ENCODE measurements at places on chromosomes 5 and 9. TPM values are rescaled to one million over a fixed set of nuclear protein-coding genes. Genes with fewer than 3 reads are reported as not detected.
A peak's percentile ranks its signal among the peaks of the same experiment; 100 is the strongest.

DNA sequence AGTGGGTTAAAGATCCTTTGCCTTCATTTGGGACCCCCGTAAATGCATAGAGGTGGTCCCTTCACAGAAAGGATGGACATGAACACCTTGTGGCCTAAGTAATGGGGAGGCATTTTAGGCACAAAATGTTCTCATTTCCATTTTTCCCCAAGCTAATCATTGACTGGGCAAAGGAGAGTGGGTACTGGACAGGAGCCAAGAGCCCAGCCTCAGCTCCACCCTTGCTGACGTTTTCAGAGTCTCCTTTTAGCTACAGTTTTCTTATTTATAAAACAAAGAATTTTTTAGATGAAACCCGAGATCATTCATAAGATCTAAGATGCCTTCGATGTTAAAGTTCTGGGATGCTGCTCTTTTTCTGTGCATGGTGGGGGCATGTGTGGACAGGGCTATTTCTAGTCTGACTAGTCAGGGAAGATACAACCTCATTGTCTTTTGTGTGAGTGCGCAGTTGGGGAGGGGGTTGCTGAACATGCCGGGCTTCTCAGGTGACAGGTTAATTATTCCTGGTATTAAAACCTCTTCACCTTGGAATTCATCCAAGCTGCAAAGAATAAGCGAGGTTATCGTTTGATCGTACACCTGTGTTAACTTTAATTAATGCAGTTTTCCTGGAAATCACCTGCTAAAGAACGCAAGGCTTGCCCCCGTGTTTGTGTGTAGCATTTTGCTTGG, 48.4 kb downstream of the ADAMTS16 start:
- DNase-seq = no peak

DNA sequence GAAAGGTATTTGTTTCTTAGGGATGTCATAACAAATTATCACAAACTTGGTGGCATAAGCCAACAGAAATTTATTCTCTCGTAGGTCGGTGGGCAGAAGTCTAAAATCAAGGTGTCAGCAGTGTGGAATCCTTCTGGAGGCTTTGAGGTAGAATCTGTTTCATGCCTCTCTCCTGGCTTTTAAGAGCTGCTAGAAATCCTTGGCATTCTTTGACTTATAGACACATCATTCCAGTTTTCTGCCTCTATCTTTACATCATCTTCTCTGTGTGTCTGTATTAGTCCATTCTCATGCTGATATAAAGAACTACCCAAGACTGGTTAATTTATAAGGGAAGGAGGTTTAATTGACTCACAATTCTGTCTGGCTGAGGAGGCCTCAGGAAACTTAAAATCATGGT, 488.1 kb upstream of the PAPPA start:
- no peak for DNase-seq

DNA sequence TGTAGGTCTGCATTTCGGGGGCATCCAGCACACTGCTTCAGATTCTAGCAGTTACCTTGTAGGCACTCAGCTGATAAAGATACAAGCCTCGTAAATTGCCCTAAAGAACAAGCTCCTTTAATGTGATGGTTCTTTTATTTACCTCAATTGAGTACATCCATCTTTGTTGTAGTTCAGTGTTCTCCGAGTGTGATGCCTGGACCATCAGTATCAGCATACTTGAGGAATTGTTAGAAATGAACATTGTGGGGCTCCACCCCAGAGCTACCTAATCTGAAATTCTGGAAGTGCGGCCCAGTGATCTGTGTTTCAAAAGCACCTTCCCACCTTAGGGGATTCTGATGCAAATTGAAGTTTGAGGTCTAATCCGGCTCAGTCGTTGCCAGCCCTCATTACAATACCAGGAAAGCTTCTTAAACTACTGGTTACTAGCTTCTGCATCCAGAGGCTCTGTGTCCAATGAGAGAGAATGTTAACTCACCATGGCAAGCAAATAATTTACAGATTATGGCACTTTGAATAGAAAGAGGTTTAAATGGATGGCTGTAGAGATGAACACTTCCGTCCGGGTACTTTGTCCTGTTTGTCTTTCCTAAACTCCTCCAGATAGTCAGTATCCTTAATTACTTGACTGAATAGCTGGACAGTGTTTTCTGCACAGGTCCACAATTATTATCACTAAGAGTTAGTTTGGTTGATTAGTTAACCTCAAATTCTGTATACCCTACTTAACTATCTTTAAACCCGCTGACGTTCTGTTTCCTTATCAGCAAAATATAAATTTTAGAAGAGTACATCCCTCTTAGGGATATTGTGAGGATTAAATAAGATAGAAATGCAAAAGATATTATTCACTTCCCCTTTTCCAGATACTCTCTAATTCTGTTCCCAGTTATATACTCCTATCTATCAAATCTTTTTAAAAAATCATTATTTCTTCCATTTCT, 47.9 kb downstream of the RAI14 start:
- DNase-seq = no peak

GRCh38 chr5:41120600-41120999, 49.5 kb upstream of the MROH2B start:
- no peak for DNase-seq

DNA sequence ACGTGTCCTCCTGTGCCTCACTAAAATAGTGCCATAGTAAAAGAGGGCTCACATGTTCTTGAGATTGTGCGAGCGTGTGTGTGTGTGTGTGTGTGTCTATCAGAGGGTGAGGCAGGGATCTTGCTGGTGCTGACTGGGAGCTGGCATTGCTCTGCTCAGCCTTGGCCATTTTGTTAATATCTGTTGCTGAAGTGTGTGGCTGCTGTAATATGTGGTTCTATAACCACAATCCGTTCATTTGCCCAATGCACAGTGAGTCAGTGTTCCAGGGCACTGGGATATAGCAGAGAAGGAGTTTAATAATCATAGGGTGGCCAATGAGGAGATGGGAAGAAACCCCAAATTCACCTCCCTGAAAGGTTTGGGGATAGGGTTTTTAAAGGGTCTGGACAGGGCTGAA, 61.3 kb downstream of the RASGRF2 start:
- DNase-seq = no peak

GRCh38 chr5:180618829-180619562, 27.7 kb upstream of the SCGB3A1 start:
- no peak for DNase-seq

DNA sequence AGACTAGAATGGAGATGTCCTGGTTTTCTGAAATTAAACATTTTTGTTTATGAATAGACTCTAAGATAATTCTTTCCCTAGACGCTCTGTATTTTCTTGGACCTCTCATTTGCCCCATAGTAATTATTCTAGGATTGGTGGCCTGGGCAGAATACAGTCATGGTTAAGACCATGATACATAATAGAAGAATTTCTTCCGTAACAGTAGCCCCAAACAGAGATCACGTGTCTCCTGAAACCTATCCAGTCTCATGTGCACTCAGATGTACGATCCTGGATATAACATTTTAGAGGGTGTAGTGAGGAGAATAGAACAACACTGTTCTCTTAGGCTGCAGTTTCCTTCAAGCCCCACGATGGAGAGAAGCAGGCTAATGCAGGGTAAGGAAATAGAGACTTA, 22.3 kb downstream of the PCDHAC2 start:
- DNase-seq = peak; percentile 51

GRCh38 chr5:179272326-179273072, 72.8 kb downstream of the ADAMTS2 start:
- no peak for DNase-seq

GRCh38 chr5:67432606-67433005, 236.0 kb upstream of the CD180 start:
- no peak for DNase-seq

- DNase-seq = no peak
Observed at GRCh38 chr5:127373858-127374491, 83.4 kb downstream of the MEGF10 start.

GRCh38 chr5:115455301-115455707, 89.3 kb downstream of the FEM1C start:
- DNase-seq = no peak

DNA sequence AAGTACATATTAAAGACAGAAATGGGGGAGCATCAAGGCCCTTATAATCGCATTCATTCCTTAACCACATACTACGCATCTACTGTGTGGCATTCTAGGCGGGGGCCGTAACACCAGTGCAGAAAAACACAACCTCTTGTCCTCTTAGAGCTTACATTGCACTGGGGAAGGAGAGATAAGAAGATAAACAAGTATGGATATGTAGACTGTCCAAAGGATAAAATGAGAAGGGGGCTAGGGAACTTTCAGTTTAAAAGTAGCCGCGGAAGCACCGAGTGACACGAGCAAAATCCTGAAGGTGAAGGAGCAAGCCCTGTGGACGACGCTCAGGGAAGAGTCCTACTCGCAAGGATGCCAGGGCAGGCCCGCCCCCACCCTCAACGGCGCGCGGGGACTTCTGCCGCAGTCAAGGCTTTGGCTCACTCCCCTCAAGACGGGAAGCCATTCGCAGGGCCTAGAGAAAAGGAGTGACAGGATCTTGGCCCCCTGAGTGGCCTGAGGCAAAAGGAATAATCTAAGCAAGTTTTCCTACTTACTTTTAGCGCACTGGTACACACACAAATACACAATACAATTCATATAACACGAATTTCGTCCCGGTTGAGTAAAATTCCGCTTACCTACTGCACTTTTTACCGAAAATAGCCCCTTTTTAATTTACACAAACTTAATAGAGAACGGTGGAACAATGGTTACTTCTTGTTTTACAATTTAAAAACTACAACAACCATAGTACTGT, 1.3 kb upstream of the NIPBL start:
- DNase-seq = peak; percentile 65

DNA sequence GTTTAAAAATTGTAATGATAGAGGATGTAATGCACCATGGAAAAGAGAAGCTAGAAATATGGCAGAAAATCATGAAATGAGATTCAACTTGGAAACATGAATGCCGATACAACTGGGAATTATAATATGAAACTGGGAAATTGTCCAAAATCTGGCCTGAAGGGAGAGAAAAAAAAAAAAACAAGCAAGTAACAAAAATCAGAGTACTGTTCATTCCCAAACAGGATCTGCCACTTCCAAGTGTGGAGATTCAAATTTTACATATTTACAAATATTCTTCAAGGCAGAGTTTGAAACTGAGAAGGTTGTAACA, 56.6 kb upstream of the MOCS2 start:
- no peak for DNase-seq

DNA sequence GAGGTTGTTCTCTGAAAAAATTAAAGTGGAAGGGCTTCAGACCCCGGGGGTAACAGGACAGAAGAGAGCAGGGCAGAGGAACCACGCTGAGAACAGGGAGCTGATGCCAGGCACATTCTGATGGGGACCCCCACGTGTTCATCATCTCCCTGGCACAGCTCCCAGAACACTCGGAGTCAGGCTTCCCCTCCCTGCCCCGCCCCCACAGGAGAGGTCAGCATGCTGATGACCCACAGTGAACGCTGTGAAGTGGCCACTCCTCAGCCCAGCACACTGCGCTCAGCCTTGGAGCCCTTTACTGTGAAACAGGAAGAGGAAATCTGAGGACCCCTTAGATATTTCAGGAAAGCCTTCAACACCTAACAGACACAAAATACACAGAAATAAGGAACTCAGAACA, 16.4 kb downstream of the RETREG1 start:
- DNase-seq = no peak

- DNase-seq = no peak
Observed at GRCh38 chr9:99491408-99492158, 269.5 kb downstream of the SEC61B start.

- DNase-seq = no peak
Observed at GRCh38 chr5:116478491-116478890, 96.1 kb downstream of the SEMA6A start.

- DNase-seq = no peak
Observed at GRCh38 chr5:178766936-178767912, 36.8 kb upstream of the ZNF354A start.

GRCh38 chr9:693201-694091, 148.1 kb upstream of the DMRT1 start:
- DNase-seq = no peak

GRCh38 chr5:110343616-110344015, 382.9 kb downstream of the TMEM232 start:
- DNase-seq = no peak

DNA sequence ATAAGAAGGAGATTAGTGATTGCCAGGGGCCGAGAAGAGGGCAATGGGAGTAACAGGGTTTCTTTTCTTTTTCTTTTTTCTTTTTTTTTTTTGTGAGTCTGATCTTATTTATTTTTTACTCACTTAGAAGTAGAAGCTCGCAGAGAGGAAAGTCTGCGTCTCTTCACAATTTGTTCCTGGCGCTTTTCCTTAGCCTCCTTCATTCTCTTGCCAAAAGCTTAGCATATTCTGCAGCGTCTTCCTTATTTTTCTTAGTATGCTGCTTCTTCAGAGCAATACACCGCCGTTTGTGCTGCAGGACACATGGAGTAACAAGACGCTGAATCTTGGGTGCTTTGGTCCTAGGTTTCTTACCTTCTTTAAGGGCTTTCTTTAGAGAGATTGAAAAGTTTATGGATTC, 30.3 kb upstream of the DENND4C start:
- DNase-seq = no peak

GRCh38 chr9:78756813-78757510, 460.0 kb downstream of the PSAT1 start:
- no peak for DNase-seq

- DNase-seq = no peak
Observed at GRCh38 chr5:80191991-80192398, 63.9 kb downstream of the SERINC5 start.

DNA sequence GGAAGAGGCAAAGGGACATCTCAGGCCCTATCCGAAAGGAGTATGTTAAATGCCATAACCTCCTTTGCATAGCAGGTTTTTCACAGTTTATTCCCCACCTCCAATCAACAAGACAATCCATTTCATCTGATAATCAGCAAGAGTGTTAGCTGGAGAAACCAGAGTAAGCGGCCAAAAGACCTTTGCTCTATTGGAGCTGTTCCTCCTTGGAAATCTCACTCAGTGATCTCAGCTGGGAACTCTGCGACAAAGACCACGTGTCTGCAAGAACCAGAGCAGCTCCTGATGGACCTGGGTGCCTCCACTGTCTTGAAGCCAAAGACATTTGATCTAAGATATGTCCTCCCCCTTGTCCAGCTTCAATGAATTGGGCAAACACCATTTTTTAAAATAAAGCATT, 241.0 kb downstream of the SEC61B start:
- DNase-seq = no peak

- DNase-seq = peak; percentile 91
Observed at GRCh38 chr9:115118879-115119218, 892 bp upstream of the TNC start.

GLRA1 gene
- not detected for total RNA-seq

SLC6A18 gene
- total RNA-seq = not detected

ADGRD2 gene
- not detected for total RNA-seq

PCDHAC2 gene
- total RNA-seq = 3.4 TPM

FOXD4 gene
- not detected for total RNA-seq

ARAP3 gene
- total RNA-seq = 28.0 TPM

ZCCHC9 gene
- total RNA-seq = 22.0 TPM

CBY3 gene
- not detected for total RNA-seq

ISCA1 gene
- 21.5 TPM for total RNA-seq

SPATA31C2 gene
- total RNA-seq = not detected

NR5A1 gene
- total RNA-seq = 0.13 TPM

SPINK4 gene
- not detected for total RNA-seq

FBP2 gene
- total RNA-seq = not detected

DMGDH gene
- 8.1 TPM for total RNA-seq

TRAF1 gene
- total RNA-seq = 2.9 TPM

BTNL3 gene
- total RNA-seq = not detected

CD72 gene
- total RNA-seq = 4.1 TPM

Data from PC-9 (cell line).